ENCODE measurements at places on chromosomes 5 and 9.

- no peak for DNase-seq
These were observed 162.7 kb downstream of the PAPPA start for GRCh38 chr9:116316246-116316645.

DNA sequence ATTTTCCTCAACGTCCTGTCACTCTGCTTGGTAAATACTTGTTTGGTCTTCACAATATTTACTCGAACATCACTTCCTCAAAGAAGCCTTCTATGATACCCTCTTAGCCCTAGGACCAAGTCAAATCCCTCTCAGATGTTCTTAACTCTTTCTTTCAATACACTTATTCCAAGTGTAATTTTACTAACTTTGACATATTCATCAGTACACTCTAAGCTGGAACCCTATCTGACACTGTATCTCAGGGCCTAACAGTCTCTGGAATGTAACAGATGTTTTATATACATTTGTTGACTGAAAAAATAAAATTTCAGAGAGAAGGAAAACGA is 19.6 kb downstream of the SIL1 start:
- DNase-seq = no peak

DNA sequence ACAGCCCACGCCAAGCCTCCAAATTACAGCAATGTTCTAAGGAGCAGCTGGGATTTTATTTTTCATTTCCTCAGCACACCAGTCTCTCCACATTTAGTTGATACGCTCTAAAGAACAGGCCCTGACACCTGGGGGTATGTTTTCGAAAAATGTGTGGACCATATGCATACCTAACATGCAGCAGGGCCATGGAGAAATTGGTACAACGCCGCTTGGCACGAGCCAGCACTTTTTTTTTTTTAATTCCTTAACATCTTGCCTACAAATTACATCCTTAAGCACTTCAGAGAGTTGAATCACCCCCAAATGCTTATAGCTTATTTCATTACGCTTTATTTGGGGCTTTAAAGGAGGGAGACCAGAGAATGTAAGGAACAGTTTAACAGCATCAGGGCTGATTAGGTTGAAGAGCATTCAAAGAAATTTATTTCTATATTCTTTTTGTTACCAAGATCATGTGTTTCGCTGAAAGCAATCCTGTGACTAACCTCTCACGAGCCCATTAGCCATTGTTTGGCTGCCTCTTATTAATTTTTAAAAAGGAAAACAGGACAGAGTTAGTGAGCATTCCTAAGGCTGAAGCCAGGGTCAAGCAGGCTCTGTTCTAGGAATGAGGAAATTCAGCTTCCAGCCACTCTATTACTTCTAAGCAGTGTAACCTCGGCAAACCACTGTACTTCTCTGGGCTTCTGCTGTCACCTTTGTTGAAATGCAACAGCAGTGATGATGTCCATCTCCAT is 173.8 kb downstream of the ACTL7B start:
- DNase-seq = no peak

GRCh38 chr9:109115931-109116526 is 3.7 kb downstream of the TMEM245 start:
- no peak for DNase-seq

- DNase-seq = no peak
These were observed 724 bp downstream of the NR2F1-AS1 start for GRCh38 chr5:93580063-93580926.

DNA sequence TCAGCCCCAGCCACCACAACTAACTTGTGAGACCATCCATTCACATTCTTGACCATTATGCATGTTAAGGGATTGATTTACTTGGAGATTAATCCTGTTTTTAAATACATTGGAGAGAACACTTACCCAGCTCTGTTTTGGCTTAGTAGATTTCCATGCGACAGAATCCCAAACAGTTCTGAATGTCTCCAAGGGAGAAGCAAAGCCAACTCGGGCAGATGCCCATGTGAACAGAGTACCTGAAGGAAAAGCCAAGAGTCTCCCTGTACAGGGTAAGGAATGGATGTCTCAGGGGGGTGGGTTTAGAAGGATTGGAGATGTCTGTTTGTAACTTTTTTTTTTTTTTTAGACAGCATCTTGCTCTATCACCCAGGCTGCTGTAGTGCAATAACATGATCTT is 61.0 kb downstream of the GRAMD2B start:
- DNase-seq = no peak

DNA sequence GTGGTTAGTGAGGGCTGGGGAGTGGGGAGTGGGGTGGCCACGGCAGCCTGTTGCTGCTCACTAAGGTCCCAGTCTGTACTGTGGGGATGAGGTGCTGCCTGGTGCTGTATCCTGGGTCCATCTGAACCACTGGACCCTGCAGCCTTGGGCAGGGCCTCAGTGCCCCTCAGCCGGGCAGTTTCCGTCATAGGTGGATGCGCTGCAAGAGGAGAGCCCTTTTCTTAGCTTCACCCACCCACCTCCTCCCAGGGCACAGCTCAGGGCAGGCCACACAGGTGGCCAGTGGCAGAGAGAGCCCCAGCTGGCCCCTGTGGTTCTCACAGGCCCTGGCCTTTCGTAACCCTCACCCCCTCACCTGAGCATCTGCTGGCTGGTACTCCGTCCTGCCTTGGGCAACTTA is 46.2 kb downstream of the WNK2 start:
- no peak for DNase-seq

DNA sequence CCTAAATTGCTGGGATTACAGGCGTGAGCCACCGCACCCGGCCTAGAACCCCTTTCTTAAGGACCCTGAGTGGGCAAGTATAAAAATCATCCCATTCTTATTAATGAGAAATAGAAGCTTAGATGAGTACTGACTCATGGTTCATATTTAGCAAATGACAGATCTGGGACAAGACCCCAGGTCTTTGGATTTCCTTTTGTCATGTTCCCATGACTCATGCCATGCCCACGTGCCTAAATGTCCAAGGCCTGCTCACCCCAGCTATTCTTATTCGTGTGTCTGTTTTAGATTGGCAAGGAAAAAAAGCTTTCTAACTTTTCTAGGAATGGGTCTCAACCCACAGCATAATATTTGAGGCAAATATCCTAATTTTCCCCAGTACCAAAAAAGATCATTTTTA is 57.7 kb upstream of the RPS23 start:
- DNase-seq = no peak

DNA sequence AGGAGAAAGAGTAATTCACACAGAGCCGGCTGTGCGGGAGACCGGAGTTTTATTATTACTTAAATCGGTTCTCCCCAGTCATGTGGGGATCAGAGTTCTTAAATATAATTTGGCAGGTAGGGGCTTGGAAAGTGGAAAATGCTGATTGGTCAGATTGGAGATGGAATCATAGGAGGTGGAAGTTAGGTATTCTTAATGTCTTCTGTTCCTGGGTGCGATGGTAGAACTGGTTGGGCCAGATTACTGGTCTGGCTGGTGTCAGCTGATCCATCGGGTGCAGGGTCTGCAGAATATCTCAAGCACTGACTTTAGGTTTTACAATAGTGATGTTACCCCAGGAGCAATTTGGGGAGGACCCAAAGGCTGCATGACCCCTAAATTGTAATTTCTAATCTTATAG is 4.6 kb upstream of the CERCAM start:
- DNase-seq = no peak

DNA sequence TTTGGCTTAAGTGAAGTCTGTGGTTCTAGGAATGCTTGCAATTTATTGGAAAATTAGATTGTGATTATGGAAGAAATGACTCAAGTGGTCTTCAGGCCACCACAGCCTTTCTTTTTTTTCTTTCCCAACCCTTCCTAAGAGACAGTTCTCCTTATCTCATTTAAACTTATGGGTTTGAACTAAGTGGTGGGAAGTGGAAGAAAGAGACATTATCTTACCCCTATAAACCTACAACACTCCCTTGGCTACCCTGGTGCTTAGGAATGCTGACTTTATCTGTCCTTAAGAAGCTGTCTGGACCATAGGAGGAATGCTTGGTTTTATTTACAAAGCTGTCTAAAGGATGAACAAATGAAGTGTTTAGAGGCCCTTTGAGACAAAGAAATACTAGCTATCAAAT is 5.1 kb upstream of the ERAP1 start:
- DNase-seq = no peak

GRCh38 chr9:133188843-133189180 is 20.2 kb downstream of the OBP2B start:
- no peak for DNase-seq

DNA sequence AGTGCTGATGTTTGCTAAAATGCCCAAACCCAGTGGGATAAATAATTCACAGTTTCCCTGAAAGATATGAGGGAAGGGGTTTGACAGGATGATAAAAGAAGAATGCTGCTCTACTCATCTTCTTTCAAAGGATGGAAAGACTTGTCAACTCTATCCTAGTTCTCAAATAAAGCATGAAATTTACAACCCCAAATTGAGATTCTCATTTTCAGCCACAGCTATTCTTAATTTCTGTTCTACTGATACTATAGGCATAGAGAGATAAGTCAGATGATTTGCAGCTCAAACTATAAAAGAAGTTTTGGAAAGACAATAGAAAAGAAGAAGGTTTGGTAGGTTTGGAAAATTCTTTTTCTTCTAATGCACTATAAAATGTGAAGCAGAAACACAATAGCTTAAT is 542.6 kb downstream of the CSNK1G3 start:
- DNase-seq = no peak

DNA sequence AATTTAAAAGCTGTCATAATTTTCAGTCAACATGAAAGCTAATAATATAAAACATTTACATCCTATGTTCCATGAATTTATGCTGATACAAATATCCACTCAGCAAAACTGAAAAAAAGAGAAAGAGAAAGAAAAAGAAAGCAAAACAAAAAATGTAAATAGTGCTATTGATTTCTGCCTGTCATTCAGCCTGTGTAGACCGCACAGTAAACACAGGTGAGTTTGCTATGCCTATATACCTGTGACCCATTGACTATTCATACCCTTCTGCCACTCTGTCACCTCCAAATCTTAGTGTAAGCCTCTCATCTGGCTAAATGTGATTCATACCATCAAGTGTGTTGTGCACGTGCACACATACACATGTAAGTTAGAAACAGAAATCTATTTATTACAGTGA is 359.0 kb upstream of the RORB start:
- no peak for DNase-seq

DNA sequence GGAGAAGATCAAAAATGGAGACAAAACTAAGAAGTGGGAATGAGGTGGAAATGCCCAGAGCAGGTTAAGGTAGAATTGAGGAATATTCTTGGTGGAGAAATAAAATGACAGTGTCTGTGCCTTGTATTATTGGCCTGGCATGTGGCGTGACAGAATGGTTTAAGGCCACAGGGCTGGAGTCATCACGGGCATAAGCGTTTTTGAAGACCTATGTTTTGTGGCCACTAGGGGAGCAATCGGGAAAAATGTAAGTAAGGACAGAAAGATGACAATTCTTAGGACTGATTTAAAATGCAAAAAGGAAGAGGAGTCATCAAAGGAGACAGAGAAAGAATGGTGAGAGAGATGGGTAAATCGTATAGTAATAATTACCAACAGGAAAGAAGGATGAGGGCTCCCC is 72.2 kb upstream of the EPB41L4A start:
- DNase-seq = no peak

GRCh38 chr5:125372694-125373631 is 626.5 kb upstream of the ZNF608 start:
- no peak for DNase-seq

GRCh38 chr5:139273322-139273571 is 20.3 kb upstream of the MATR3 start:
- no peak for DNase-seq

- no peak for DNase-seq
These were observed 1.3 kb upstream of the CDHR2 start for GRCh38 chr5:176547802-176548201.

DNA sequence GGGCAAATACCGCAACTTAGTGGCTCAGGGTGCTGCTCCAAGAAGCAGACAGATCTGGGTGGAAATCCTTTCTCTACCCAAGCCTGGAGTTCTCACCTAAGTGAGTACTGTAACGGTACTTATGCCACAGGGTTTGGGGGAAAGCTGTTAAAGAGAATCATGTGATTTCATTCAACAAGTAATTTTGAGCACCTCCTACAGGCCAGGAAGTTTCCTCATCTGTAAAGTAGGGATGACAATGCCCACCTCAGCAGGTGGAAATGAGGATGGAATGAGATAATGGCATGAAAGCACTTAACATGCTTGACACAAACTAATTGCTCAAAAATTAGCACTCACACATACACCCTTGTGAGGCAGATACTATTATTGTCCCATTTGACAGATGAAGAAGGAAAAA is 114.1 kb downstream of the JAKMIP2 start:
- DNase-seq = no peak

GRCh38 chr9:137136881-137137607 is 1.9 kb upstream of the GRIN1 start:
- DNase-seq = no peak

GRCh38 chr5:115297031-115297430 is 577 bp upstream of the CCDC112 start:
- no peak for DNase-seq

- DNase-seq = peak; percentile 23
These were observed 6.0 kb downstream of the LARP1 start for GRCh38 chr5:154761046-154761736.

All from activated CD4-positive, alpha-beta memory T cell treated with anti-CD3 and anti-CD28 coated beads, Interleukin-2, amount 10 ng/mL, durations not matched to agents 7 days and 5 days (primary cell).